Fibroblast of villous mesenchyme (primary cell): ENCODE measurements at places on chromosomes 3 and 15. TPM values are rescaled to one million over a fixed set of nuclear protein-coding genes. Genes with fewer than 3 reads are reported as not detected.

The TRANK1 gene
- 11.6 and 13.4 TPM in 2 replicates for total RNA-seq

DNA sequence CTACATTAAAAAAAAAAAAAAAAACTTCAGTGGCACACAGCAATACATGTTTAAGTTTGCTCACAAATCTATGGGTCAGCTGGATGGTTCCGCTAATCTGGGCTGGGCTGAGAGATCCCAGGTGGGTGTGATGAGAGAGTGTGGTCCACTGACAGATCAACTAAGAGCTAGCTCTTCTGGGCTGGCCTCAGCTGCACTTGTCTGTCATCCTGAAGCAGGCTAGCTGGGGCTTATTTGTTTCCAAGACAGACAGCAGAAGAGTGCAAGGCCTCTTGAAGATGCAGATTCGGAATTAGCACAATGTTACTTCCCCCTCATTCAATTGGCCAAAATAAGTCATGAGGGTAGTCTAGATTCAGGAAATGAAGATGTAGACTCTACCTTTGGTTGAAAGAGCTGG lies 56.5 kb downstream of the SIDT1 start:
- no peak for DNase-seq

- DNase-seq, result no peak
These were observed 60.6 kb downstream of the ALCAM start for GRCh38 chr3:105427332-105427731.

- peak; percentile 30 for DNase-seq
These were observed 82.4 kb upstream of the ST3GAL6 start for GRCh38 chr3:98680723-98681122.

DNA sequence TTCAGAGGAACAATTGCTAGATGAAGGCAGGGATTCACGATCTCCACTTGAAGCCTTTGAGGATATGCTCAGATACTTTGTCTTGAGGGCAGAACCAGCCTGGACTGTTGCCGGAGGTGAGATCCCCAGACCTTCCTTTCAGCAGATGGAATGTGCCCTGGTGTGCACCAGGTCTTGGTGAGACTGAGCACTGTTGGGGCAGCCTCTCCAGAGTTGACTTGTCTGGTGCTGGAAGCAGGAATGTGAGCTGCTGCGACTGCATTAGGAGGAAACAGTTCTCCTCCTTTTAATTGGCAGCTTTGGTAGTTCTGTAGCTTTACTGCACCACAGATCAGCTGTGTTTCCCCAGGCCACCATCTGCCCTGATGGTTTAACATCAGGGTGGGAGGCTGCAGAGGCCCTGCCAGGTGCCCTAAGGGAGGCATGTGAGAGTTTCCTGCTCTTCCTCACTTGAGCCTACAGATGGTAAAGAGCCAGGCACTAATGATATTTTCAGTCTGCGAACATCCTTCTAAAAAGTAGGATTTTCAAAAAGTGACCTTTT lies 58.5 kb downstream of the CTDSPL start:
- DNase-seq, result no peak

The PATL2 gene
- total RNA-seq, result 0.86 and 0.97 TPM in 2 replicates

GRCh38 chr3:129003578-129004112 lies 2.5 kb downstream of the EFCC1 start:
- DNase-seq, result no peak

The VWA5B2 gene
- not detected in 2 replicates for total RNA-seq

DNA sequence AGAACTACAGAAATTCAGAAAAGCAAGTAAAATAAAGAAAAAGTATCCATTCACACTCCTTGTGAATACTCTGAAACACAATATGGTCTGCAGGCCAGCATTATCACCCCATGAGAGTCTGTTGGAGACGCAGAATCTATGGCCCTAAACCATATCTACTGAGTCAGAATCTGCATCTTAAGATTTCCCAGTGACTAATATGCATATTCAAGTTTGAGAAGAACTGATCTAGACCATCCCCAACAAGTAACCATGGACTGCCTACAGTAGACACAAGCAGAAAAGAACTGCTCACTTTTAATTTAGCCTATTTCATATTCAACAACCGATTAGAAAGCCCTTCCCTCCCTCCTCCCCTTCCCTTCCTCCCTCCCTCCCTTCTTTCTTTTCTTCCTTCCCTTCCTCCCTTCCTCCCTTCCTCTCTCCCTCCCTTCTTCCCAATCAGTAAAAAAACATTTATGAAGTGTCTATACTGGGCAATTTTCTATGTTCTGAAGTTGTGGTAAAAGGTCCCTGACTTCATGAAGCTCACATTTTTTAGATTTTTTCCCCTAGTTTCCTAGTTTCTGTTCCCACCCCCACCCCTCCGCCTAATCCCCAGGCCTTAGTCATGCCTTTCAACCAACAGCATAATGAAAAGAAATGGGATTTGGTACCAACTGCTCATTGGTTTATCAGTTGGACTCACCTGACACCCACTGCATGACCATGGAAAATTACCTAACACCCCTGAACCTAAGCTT lies 125.2 kb downstream of the CNTN3 start:
- no peak for DNase-seq
